ENCODE measurements at places on chromosomes 2 and 18.

DNA sequence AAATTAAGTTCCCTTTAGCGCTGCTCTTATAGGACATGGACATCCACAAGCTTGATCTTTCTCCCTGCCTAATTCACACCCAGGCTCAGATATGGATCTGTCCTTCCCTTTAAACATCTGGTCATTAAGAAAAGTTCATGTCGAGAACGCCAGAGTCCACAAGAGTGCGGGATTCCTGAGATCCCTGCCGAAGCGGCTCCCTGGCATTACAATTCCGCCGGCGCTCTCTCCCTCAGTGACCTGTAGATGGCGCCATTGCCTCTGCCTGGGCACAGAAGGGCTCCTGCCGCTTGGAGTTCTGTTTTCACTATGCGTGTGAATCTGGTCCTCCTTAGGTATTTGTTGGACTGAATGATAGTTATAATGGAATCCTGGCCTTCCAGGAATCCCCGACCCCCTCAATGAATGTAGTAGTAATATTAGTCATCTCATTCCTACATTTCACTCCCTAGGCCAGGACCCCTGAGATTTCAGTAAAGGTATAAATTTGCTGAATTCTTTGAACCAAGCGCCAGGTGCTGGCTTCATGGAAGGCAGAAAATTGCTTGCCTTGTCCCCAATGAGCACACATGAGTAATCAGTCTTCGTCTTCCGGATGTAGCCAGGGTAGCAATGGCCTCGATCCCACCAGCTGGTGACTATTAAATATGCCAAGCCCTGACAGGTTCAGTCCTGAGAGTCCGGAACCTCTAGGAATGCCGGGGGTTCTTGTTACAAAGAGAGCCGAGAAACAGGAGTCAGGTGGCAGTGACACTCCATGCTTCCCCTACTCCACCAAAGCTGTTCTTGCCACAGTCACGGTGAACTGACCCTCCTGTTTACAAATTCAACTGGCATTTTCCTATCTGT, 26.4 kb upstream of the CD207 start:
- DNase-seq: peak; percentile 42

DNA sequence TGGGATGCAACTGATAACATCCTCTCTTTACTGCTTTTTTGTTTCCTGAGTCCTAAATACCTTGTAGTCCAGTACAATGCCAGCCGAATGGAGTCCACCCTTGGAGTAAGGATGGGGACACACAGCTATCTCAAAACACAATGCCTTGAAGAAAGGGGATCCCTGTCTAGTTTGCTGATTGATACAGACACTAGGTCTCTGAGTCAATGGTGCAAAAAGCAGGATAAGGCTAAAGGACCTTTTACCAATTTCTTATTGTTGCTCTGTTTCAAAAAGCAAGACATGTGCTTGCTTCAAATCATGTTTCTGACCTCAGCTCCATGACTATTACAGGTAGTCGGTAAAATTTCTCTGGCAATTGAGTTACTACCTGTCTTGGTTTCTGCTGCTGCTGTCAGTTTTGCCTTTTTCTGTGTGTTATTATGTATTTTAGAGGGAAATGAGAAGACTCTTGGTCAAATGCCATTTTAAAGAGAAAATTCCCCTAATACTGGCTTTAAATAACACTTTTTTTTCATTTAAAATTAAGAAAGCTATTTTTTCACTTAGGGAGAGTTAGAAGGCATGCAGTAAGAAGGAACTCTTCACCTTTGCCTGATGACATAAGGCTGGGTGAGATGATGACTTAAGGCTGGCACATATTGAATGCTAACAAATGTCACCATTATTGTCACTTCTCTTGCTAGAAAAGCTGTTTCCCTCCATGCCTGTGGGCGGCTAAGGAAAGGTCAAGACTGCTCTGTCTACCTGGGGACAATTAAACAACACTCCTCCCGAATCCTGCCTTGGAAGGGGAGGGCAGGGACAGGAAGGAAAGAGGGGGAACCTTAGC, 4.9 kb upstream of the FIGLA start:
- DNase-seq: no peak

- no peak for DNase-seq
Observed at GRCh38 chr2:143786026-143786765, 657.0 kb downstream of the ARHGAP15 start.

DNA sequence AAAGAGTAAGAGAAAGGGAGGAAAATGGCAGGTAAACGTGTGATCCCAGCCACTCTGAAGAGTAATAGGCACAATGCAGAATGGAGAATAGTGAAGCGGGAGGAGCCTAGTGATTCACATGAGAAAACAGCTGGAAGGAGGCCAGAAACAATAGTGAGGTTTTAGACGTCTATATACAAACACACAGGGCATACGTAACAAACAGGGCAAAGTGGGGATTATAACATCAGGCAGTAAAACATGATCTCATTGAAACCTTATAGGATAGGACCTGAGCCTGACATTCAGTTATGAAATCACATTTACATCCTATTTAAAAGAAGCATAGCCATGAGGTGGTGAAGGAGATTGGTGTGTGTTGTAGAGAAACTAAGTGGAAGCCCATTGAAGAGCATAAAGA, 33.0 kb upstream of the GATA6 start:
- DNase-seq: no peak

GRCh38 chr2:77081597-77081996, 440.6 kb downstream of the LRRTM4 start:
- no peak for DNase-seq

DNA sequence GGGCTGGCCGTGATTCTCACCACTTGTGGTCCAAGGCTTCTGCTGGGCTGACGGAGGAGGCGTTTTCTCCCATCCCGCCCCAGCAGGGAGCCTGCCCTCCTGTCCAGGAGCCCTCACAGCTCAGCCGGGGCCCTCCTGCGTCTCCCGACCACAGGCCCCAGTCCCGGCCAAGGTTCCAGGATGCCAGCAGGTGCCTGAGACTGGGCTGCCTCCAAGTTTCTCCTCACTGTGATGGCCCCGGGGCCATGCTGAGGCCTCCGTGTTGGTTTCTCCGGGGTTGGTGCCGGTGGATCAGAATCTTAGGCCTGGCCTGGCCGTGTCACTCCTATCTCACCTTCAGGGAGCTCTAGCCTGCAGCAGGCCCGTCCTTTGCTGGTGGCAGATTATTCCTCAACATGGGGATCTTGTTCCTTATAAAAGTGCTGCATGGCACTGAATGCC, 5.9 kb downstream of the KCNG2 start:
- no peak for DNase-seq

- DNase-seq: no peak
Observed at GRCh38 chr2:18626958-18627650, 37.7 kb upstream of the NT5C1B start.

- peak; percentile 64 for DNase-seq
Observed at GRCh38 chr2:239150125-239151011, 250.5 kb downstream of the HDAC4 start.

- no peak for DNase-seq
Observed at GRCh38 chr2:36356298-36356989, 866 bp downstream of the CRIM1 start.

- no peak for DNase-seq
Observed at GRCh38 chr2:134190062-134190806, 63.6 kb upstream of the MGAT5 start.

DNA sequence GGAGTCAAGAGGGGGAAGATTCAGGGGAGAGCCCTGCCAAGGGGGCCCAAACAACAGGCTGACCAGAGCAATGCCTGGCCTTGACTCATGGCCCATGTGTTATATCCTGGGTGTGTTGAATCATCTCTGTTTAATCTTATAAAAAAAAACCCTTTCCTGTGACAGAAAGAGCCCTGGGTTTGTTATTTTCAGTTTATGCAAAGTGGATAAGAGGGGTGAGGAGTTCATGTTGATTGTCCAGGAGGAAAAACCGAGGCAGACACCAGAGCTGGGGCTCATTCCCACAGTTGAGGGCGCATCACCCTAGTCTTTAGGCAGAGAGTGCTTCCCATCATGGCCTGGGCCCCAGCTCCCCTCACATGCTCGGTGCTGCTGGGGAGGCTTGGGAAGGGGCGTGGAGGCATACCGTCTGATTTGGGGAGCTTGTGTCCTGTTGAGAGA, 30.9 kb upstream of the IL37 start:
- DNase-seq: no peak

DNA sequence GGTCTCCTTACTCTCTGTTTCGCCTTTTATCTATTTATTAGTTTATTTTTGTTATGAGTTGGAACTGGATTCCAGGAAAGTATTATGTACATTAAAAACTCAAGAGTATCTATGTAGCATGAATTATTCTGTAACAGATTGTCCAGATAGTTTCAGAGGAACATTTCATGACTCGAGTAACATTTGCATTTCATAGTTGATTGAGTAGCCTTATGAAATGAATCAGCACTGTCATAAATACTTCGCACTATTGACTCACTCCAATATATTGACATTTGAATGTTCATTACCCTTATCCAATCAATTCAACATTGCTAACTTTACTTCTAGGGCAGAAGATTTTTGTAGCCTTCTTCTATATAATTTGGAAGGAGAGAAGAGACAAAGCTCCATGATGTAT, 11.3 kb upstream of the VRK2 start:
- DNase-seq: no peak

GRCh38 chr18:55539240-55539639, 48.8 kb downstream of the TCF4 start:
- DNase-seq: no peak

- no peak for DNase-seq
Observed at GRCh38 chr2:11203480-11203879, 48.2 kb downstream of the SLC66A3 start.

DNA sequence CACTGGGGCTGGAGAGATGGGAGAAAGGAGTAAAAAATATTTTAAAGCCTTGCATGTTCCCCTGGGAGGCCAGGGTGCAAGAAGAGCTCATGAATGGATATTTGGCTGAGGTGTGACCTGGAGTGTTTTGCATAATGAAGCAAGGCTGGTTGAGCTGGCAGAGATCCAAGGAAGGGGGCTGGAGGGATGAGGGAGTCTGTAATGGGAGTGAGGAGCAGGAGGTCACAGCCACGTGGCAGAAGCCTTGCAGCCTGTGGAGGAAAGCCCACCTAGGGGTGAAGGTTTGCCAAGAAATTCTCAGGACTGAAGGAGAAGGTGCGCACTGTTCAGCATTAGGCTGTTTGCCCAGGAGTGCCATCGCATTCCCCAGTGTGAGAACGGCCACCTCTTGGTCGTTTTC, 40.3 kb upstream of the ATP8B1 start:
- DNase-seq: no peak

DNA sequence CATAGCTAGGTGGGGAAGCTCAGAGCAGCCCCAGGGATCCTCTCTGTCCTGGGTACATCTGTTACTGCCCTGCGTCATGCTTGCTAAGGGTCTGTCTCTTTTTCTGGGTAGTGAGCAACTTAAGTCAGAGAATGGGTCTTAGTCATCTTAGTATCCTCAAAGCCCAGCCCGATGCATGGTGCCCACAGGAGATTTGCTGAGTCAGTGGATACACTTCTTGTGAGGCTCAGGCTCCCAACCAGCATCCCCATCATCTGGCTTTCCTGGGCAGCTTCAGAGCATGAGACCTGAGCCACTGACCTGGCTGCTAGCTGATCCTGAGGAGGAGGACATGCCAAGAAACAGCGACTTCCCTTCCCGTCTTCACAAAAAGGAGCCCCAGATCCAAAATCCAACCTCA, 10.0 kb downstream of the FOXI3 start:
- no peak for DNase-seq

GRCh38 chr2:208485390-208485789, 78.8 kb downstream of the PTH2R start:
- DNase-seq: no peak

DNA sequence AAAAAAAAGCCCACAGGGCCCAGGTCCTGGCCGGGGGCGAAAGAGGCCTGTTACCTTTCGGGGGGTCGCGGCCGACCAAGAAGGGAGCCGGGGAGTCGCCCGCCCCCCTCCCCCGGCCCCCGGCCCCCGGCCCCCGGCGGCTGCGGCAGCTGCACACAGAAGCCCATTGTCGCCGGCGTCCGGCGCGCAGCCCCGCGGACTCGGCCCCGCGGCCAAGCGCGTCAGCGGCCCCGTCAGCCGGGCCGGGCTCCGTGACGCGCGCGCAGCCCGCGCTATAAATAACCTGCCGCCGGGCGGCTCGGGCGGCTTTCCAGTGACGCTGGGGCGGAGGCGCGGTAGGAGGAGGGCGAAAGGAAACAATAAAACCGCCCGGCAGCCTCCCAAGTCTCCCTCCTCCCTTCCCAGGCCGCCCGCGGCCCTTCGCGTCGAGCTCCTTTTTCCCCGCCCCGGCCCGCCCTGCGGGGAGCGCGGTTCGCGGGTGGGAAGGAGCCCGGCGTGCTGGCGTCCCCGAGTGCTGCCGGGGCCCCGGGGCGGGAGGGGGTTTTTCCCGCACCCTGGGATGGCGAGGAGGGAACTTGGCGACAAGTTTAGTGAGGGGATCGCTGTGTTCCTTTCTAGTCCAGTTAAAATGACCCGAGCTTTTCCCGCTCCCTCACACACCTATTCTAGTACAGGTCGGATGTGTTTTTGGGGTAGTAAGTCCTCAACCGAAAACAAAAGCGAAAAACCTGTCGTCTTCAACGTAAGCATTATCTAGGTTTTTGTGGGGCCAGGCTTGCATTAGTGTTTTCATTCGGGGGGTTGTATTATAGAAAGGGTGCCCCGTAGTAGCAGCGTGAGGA, 10.0 kb upstream of the NR4A2 start:
- peak; percentile 93 for DNase-seq

- peak; percentile 2 for DNase-seq
Observed at GRCh38 chr2:45860136-45861121, 209.0 kb downstream of the PRKCE start.

GRCh38 chr2:56707218-56707617, 523.4 kb downstream of the CCDC85A start:
- no peak for DNase-seq

DNA sequence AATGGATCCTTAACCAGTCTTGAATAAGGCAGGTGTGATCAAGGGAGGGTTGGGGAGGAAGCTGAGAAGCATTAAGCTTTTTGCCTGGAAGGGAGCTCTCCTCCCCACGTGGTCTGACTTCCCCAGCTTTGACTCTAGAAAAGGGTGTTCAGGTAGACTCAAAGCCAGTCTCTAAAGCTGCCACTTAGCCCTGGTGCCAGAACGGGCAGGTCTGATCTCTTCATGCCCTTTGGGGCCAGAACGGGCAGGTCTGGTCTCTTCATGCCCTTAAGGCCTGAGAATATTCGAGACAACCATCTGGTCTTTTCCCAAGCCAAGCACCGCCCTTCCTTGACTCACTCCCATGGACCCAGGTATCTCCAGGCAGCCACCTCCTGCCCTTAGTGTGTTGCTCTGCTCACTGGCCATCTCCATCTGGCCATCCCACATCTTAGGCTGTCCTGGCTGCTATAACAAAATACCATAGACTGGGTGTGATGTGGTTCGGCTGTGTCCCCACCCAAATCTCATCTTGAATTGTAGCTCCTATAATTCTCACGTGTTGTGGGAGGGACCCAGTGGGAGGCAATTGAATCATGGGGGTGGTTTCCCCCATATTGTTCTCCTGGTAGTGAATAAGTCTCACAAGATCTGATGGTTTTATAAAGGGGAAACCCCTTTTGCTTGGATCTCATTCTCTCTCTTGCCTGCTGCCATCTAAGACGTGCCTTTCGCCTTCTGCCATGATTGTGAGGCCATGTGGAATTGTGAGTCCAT, 59.4 kb downstream of the SNORC start:
- no peak for DNase-seq

DNA sequence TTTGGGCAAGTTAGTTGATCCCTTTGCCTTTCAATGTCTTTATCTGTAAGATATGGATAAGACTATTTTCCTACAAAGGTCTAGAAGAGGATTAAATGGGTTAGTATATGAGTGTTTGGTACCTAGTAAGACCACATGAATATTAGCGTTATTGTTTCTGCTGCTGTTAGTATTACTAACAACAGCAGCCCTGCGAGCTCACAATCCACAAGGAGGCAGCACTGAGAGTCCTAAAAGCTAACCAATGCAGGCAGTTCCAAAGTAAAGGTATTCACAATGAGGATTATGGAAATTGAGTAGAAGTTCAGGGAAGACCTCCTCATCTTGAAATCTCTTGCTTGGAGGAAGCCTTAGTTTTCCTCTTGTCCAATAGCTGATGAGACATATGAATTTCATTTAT, 248.9 kb downstream of the TDRD15 start:
- no peak for DNase-seq

All from central memory CD4-positive, alpha-beta T cell (primary cell).